ENCODE measurements at places on chromosomes 3 and 15.

DNA sequence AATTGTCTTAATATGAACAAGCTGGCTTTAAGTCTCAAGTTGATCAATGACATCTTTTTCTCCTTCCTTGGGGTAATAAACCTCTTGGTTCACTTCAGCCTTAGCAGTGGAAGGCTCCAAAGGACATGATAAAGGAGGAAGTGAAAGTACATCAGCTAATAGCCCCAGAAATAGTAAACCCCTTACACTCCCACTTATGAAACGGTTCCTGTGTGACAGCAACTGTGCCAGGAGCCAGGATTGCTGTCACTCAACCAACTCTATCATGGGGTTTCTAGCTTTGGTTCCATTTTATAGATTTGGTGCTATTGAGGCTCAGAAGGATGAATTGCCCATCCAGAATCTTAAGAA, 216.7 kb downstream of the ABHD5 start:
- DNase-seq = no peak

- DNase-seq = no peak
These were observed 23.9 kb downstream of the MED12L start for GRCh38 chr3:151109286-151109800.

DNA sequence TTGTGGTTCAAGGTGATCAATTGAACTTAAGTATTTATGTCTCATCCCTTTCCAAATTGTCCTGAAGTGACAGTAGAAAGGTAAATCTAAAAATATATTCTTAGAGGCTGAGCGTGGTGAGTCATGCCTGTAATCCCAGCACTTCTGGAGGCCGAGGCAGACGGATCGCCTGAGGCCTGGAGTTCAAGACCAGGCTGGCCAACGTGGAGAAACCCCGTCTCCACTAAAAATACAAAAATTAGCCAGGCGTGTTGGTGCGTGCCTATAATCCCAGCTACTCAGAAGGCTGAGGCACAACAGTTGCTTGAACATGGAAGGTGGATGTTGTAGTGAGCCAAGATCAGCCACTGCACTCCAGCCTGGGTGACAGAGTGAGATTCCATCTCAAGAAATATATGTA, 226.6 kb downstream of the DPH6 start:
- no peak for DNase-seq

DNA sequence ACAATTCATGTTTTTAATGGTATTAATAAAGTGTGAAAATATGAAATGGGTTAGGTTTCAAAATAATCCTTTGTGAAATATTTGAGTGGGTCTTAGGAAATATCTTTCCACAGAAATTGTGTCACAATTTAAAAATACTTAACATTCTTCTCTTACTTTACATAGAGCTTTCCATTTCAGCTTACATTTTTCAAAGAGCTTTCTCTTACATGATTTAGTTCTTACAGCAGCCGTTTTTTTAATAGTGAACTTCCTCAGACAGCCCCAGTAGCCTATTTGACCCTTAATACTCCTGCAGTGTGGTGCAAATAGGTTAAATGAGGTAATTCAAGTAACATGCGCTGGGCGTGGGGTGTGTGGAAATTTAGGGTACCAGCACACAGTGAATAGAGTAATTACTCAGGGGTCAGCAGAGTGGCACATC, 21.8 kb downstream of the P2RY12 start:
- DNase-seq = no peak

Measured in right lung (tissue), 10 donors.